Adipocyte (in vitro differentiated cells): ENCODE measurements at places on chromosomes 12 and 14.

DNA sequence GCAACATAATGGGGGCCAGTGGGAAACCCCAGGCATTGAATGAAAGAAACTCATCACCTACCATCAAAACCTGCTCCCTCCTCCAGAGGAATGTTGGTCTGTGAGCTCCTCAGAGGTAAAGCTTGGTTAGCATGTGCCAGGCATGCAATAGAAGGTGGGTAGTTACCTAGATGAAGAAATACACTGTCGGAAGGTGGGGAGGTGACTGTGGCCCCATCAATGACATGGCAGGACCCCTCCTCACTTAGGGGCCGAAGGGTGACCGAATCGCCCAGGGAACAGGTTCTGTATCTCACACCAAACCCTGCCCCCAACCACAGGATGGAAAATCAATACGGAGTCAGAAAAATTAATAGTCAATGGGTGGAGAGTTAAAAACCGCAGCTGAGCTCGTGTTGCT lies 135.6 kb downstream of the BCL11B start:
- no peak for DNase-seq

- no peak for DNase-seq
Measured at GRCh38 chr14:100153560-100153959, 5.9 kb downstream of the DEGS2 start.

GRCh38 chr12:103318566-103318965 lies 177.2 kb downstream of the C12orf42 start:
- no peak for DNase-seq

DNA sequence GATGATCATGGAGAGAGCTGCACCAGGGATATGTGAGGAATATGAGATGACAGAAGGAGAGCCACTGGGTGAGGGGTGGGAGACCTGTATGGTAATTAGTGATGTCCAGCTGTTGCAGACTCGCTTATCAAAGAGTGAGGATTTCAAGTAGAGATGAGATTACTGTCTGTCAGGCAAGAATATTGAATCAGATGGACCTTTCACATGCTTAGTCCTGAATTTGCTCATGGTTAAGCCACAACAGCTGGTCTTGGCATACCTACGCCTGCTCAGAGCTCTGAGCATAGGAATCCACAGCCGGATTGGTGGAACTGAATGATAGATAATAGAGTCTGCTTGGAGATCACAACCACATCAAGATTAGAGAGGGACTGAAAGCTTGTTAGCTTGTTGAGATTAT lies 115.2 kb upstream of the ARHGAP5 start:
- no peak for DNase-seq

DNA sequence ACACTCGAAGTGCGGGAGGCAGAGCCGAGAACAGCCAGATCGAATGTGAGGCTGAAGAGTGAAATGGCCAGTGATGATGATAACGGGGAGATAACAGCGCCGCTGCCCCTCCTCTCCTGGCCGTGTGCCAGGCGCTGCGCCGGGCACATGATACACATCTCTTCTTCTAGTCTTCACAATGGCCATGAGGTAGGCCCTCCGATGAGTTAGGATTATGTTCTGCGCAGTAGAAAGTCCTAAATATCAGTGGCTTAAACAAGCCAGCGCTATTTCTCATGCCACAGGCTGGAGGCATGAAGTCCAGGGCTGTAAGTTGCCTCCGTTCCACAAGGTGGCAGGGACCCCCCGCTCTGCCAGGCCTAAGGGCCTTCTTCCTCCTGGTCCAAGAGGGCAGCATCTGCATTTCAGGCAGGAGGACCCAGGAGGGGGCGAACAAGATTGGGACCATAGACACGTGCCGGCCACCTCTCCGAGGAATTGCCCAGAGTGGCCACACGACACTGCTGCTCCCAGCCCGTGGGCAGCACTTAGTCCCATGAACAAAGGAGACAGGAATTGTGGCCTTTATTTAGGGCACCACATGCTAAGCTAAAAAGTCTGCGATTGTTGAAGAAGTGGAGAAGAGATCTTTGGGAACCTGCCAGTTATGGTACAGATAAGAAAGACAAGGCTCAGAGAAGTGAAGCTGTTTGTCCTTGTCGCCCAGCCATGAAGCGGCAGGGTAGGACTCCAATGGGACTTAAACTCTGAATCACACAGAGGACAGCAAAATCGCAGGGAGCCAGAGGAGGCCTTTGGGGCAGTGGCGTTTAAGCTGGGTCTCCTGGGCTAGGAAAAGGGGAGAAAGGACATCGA lies 10.9 kb upstream of the HVCN1 start:
- DNase-seq, result no peak

DNA sequence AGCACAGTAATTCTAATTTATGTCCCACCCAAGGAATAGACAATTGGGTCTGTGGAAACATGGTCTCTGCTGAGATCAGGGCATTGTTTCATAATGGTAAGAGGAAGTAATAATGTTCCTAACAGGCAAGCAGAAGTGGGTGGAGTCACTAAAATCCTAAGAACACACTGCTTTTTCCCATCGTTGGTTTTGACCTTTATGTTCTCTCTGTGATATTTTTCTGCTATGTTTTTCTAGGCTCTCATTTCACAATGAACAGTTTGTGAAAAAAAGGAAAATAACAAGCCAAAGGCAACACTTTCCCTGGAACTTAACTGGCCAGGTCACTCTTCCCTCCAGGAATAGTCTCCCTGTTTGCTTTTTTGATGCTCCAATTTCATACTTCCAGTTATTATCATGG lies 80.6 kb upstream of the OVCH1 start:
- peak; percentile 68 for DNase-seq

- DNase-seq, result no peak
Measured at GRCh38 chr12:29067430-29067829, 81.6 kb upstream of the FAR2 start.

DNA sequence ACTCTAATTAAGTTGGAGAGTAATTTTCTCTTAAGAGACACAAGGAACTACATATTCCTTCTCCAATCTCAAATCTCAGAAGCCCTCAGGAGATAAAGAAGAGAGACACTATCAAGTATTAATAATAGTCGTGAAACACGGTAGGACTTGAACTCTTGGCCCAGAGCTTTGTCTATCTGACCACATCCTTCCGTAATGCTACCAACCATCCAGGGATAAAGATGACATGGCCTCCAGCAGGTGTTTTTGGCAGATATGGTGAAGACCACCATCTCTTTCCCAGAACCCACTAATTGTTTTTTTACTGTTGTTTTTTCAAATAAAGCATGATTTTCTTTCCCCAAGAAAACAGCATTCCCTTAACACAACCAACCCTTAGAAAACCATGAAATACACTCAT lies 3.4 kb downstream of the ZNF384 start:
- no peak for DNase-seq

DNA sequence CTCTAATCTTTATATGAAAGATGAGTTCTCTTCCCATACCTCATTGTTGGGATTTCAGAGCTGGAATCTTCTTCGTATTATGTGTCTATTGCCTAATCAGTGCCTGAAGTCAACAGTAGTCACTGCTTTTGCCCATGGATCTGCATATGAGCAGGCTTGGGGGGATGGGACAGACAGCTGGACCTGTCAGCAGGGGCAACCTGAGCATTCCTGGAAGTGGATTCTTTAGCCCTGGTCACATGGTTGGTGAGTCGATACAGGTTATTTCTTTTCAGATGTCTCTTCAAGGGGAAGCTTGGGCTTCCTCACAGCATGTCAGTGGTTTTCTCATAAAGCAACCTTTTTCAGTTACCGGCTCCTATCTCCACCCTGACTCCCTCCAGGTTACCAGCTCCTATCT lies 97.3 kb upstream of the RBM19 start:
- DNase-seq, result no peak

DNA sequence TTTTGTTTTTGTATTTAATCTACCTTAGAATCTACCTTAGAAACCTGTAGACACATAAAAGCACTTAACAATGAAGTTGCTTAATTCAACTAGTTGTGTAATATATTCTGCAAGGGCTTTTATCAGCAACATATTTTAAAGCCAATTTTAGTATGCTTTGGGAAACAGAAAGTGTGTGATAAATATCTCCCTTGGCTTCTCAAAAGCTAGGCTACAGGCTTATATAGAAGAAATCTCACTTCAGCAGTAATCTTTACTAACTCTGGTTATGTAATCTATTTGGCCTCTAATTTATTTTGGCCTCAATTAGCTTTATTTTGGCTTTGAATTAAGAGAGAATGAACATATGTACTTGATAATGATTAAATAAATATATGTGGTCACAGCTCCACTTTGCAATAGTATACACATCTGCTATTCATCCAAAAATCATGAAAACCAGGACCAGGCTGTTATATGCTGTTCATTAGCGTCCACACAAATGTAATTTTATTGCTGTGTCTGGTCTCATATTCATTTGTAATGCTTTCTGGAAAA lies 37.2 kb downstream of the LRP6 start:
- DNase-seq, result peak; percentile 59

DNA sequence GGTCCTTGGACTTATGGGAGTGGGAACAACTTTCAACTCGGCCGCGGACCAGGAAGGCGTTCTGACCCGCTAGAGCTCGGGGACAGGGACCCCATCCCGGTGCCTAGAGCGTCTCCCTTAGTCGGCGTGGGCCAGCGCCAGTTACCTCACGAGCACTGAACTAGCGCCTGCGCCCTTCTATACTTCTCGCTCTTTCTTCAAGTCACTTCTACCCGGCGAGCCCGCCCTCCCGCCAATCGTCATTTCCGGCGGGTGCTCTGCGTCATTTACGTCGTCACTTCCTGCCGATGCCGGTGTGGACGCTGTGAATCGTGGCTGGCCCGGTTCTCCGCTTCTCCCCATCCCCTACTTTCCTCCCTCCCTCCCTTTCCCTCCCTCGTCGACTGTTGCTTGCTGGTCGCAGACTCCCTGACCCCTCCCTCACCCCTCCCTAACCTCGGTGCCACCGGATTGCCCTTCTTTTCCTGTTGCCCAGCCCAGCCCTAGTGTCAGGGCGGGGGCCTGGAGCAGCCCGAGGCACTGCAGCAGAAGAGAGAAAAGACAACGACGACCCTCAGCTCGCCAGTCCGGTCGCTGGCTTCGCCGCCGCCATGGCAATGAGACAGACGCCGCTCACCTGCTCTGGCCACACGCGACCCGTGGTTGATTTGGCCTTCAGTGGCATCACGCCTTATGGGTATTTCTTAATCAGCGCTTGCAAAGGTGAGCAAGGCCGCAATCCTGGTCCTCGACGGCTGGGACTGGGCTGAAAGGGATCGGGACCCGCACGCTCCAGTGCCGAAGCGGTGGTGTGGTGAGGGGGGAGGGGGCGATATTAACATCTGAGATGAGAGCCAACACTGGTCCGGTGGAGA lies at the start of gene STRAP:
Gene STRAP (plus strand): TSS at position 270 of the 854 bp plus-strand sequence. CDS start 321 bp downstream, at position 591.
- peak; percentile 99 for DNase-seq

DNA sequence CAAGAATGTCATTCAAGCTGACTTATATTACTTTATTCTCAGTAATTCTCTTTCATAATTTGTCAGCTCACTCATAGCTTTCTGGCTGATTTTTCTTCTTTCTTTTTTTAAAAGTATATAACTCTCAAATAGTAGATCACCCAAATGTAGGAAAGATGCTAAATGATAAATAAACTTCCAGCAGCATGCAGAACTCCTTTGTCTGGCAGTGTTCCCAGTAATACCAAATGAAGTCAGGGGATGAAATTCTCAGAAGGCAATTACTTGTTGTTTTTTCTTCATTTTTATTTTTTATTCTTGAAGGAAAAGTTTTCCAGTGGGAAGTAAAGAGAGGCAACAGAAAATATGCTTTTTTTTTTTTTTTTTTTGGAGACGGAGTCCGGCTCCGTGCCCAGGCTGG lies 133.3 kb upstream of the SLCO1C1 start:
- DNase-seq, result peak; percentile 62

- no peak for DNase-seq
Measured at GRCh38 chr12:122276242-122276641, 9.9 kb upstream of the VPS33A start.

- peak; percentile 83 for DNase-seq
Measured at GRCh38 chr12:20601668-20602280, 93.4 kb upstream of the SLCO1C1 start.

DNA sequence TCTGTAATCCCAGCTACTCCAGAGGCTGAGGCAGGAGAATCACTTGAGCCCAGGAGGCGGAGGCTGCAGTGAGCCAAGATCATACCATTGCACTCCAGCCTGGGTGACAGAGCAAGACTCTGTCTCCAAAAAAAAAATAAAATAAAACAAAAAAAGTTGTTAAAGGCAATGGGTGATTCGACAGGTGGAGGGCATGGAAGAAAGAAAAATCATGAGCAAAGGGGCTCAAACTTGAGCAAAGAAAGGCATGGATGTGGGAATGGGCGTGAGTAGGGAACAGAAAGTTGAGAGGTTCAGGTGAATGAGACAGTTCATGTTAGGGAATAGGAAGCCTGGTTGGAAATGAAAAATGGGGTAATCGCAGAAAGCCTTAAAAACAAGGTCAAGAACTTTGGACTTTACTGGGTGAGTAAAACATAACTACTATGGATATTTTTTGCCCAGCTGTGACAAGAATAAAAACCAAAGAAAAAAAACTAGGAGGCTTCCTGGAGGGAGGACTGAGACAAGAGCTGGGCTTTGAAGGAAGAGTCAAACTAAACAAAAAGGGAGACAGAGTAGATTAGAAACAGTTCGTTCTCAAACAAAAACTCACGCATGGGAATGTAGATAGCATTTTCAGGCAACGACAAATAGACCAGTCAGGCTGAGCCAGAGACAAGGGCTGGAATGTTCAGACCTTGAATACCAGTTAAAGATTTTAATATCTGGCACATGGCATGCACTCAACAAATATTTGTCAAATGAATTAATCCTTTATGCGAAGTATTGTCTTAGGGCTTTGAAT lies 18.8 kb downstream of the PYM1 start:
- DNase-seq, result peak; percentile 38

GRCh38 chr12:56007564-56008559 lies 10.8 kb downstream of the SUOX start:
- peak; percentile 71 for DNase-seq
